ENCODE measurements at places on chromosomes 12 and 14.

DNA sequence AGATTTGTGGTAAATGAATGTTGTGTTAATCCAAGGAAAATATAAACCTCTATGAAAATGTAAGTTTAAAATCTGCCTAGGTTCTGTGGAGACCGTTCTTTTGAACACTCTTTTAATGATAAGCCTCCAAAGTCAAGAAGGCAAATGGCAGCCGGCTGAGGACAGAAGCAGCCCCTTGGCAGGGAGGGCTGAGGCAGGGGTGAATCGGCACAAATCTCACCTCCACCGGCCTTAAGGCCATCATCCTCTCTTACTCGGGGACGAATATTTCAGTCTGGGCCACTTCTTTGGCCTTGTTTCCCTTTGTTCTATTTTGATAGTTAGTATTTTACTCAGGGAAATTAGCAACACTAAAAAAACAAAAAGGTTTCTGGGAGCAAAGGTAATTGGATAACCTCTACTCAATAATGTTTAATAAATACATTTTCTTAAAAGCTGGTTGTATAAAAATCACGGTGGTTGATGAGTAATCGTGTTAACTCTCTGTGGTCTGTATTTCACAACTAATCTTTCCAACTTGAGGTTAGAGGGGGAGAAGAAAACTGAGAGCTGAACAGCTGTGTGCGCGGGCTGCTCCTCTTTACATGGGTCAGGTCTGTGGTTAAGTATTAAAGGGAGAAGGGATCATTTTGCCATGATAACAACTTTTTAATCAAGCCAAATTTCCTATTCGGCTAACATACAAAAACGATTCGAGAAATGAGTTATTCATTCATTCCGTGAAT, 18.6 kb downstream of the LGMN start:
- DNase-seq = no peak

DNA sequence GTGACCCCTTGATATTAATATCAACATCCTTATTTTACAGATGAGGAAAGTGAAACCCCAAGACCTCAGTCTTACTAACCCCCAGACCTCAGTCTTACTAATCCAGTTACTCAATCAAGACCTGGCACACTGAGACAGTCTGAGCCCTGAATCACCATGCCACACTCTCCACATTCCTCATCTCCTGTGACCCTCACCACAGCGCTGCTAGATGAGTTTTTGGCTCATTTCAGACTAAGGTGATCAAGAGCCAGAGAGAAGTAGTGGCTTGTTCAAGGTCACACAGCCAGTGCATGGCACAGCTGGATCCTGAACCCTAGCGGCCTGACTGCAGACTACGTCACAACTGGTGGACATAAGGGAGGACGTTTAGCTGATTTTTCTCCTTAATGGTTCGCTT, 579.2 kb downstream of the BCL11B start:
- no peak for DNase-seq

- DNase-seq = no peak
These were observed at the start of gene TMEM119 for GRCh38 chr12:108597559-108598471. TSS of gene TMEM119 (minus strand) at chr12:108598084. CDS start at chr12:108592383, 5,701 bp downstream.

- peak; percentile 74 for DNase-seq
These were observed 365 bp upstream of the CCDC88C start for GRCh38 chr14:91417983-91418386.

DNA sequence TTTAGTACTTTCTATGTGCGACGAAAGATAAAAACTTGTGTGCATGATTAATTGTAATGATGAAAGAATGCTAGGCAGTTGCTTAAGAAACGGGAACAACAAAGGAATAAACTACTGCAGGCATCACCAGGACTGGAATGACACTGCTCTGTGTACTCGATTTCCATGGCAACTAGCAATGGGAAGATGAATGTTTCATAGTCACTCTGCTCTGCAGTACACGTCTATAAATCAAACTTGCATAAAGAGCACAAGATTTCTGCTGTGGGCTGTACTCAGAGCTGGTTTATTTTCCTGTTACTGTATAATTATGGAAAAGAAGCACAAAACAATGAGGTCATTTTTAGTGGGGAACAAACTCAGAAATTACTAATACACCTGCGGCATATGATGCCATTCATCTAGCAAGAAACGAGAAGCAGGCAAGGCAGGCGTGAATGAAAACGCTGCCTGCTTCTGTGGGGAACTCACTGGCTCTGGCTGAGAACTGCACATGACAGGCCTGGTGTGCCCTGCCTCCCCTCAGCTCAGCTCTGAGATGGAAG, 41.8 kb downstream of the EFCAB11 start:
- DNase-seq = no peak

- no peak for DNase-seq
These were observed 21.9 kb upstream of the PTGR2 start for GRCh38 chr14:73829526-73830431.

GRCh38 chr12:125256634-125256936, 191.3 kb downstream of the AACS start:
- DNase-seq = no peak

DNA sequence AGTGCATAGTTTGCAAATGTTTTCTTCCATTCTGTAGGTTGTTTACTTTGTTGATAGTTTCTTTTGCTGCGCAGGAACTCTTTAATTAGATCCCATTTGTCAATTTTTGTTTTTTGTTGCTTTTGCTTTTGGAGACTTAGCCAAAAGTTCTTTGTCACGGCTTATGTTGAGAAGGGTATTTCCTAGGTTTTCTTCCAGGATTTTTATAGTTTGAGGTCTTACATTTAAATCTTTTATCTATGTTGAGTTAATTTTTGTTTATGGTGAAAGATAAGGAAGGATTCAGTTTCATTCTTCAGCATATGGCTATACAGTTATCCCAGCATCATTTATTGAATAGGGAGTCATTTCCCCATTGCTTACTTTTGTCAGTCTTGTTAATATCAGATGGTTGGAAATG, 51.9 kb downstream of the SYNE2 start:
- DNase-seq = no peak

DNA sequence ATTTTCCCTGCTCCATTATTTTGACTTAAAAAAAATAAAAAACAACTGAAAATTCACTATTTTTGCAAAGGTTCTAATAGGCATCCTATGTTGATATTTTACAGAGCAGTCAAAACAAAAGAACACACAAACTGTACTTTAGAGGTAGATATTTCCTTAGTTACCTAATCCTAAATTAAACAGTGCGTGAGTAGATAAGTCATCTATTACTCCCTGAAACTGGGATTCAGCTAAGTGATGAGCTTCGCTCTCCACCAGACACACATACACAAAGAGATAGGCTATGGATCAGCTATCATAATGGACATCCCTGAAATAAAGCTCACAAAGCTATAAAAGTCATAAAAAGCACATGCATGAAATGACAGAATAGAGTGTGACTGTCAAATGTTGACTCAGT, 398.7 kb downstream of the SOX5 start:
- DNase-seq = peak; percentile 80

- DNase-seq = no peak
These were observed 52.8 kb upstream of the STXBP6 start for GRCh38 chr14:25102788-25103187.

DNA sequence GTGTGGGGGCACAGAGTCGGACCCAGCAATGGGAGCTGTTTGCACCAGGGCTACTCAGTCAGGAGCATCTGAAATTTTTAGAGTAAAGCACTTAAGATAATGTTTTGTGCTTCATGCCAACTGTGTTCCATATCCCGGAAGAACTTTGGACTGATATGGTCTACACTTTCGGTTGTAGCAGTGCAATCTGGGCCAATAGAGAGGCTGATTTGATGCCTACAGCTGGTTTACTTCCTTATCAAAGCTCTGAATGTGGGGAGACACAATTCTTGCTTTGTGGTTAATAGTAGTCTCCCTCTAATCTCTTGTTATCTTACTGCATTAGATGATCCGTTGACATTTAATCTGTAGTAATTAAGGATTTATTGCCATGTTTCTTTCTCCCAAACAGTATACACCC, 7.8 kb upstream of the VDR start:
- no peak for DNase-seq

DNA sequence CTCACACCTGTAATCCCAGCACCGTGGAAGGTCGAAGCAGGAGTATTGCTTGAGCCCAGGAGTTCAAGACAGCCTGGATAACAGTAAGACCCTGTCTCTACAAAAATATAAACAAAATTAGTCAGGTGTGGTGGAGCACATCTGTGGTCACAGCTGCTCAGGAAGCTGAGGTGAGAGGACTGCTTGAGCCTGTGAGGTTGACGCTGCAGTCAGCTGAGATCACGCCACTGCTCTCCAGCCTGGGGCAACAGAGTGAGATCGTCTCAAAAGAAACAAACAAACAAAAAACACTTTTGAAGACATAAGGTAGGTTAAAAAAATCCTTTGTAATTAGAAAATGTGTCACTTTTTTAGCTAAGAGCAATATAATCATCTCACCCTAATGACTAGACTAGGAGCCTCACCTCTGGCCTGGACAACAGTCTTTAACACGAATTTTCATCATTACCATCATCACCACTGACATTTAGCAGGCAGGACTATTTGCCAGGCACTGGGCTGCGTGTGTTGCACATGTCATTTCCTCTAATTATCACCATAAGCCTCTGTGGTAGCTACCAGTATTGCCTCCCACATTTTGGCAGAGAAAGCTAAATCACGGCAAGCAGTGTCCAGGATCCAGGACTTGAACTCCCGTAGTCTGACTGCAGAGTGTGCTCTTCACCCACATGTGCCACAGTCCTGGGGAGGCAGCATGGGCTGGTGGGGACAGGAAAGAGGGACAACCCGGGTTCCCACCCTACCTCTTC, 4.6 kb upstream of the SYCP3 start:
- DNase-seq = no peak

- DNase-seq = no peak
These were observed 257.3 kb upstream of the PLEKHG7 start for GRCh38 chr12:92445253-92446082.

- no peak for DNase-seq
These were observed 32.1 kb downstream of the GALNT16 start for GRCh38 chr14:69291891-69292561.

DNA sequence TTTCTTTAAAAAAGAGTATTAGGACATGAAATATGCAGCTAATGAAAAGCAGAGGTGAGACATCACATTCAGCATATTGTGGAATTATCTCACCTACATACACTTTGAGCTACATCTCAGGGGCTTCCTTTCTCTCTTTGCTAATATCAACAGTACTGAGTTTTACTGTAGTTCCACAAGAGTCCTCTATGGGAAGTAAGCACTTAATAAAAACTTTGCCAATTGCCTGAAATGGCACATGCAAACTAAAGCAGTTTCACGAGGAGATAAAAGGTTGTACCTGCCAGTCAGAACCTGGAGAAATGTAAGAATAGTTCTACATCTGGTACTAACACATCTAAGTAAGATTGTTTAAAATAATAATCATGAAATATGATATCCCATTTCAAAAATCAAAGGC, 73.5 kb upstream of the GPHB5 start:
- no peak for DNase-seq

- DNase-seq = no peak
These were observed 43.3 kb downstream of the GALNT8 start for GRCh38 chr12:4763549-4763948.

DNA sequence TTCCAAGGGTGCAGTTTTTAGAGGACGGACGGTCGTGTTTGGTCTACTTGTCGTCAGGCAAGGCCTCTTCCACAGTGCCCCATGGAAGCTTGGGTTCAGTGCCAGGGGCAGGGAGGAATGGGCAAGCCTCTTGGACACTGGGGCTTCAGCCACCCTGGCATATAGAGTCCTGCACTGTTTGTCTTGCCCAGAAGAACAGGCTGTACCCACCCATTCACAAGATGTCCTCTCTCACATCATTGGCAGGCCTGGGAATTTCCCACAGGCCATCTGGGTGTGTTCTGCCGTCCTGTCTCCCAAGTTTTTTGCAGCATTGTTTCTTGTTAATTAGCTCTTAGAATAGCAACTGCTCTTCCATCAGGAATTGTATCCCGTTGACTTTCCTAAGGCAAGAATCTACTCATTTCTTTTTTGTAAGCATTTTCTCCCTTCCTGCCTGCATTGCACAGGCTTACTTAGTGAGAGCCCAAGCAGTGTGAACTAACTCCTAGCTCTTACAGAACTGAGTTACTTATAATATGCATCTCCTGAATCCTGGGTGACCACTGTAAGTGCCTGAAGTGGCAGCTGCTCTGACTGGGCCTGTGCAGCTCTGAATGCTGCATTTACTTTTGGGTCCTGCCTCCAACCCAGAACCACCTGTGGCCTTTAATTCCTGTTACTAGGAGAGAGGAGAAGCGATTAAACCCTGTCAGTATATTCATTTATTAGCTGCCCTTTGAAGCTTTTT, 149.4 kb upstream of the HIF1A start:
- DNase-seq = no peak

- DNase-seq = peak; percentile 84
These were observed 476.5 kb downstream of the APAF1 start for GRCh38 chr12:99121546-99121945.

- no peak for DNase-seq
These were observed 249.1 kb downstream of the LRIG3 start for GRCh38 chr12:58671196-58671595.

DNA sequence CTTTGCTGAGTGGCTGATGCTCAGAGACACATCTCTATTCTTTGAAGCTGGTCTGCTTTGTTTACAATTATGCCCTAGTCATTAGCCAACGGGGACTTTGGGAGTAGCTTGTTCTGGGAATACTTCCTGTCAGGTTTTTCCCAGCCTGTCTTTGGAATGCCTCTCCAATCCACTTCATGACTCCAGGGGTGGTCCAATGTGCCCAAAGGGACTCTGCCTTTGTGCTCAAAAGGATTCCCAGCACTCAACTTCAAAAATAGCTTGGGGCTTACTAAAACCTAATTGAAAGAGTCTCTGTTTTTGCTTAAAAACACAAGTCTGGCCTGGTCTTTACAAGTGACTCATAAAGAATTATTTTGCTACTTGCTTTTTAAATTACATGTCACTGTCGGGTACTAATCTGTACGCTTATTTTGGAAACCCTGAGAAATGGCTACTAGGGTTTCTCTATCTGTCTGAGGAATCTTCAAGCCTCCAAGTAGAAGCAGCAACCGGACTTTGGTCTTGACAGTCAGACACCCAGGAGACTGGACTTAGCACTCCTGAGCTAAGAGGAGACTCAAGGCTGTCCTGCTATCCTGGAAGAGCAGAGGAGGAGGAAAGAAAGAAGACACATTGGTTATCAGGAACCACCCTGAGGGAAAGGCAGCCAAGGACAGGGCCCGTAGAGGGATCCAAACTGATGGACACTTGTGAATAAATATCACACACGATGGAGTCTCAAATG, 20.7 kb downstream of the PHLDA1 start:
- DNase-seq = no peak

GRCh38 chr14:42806909-42807315, 1200.2 kb downstream of the LRFN5 start:
- no peak for DNase-seq

DNA sequence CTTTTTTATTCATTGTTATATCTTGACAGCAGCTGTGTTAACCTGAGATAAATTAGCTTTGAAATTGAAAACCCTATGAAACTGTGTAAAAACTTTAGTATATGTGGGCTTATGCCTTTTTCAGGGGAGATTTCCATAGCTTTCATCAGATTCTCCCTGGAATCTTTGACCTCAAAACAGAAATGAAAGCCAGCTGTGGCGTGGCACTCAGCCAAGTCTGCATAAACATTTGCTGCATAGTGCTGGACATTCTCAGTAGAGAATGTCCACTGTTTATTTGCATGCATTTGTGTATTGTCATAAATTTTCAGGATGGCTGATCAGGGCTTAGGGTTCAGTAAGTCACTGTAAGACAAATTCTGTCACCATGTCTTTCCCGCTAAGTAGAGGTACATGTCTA, 115.3 kb upstream of the NAP1L1 start:
- DNase-seq = no peak

- DNase-seq = no peak
These were observed 19.8 kb upstream of the ZNF740 start for GRCh38 chr12:53160673-53161072.

GRCh38 chr12:108670066-108670631, 36.5 kb upstream of the SELPLG start:
- no peak for DNase-seq
